ENCODE measurements at places on chromosomes 2 and 18.

DNA sequence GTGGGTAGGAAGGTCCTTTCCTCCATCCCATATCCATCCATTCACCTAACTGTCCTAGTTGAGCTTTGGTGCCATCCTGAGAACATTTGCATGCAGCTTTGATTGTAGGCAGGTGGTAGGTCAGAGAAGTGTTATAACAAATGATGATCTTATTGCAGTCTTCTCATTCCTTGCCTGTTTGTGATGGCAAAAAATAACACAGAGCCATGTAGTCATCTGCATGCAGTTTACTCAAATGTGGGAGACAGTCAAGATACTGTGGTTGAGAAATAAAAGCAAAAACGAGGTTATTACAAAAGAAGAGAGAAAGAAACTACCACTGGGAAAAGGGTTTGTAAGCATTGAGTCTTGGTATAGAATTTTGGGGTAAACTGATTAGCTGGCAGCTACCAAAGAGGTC, 66.3 kb downstream of the AOX1 start:
- DNase-seq: no peak

GRCh38 chr18:42333558-42333957, 378.5 kb downstream of the PIK3C3 start:
- no peak for DNase-seq

GRCh38 chr18:63073481-63073880, 246.1 kb downstream of the BCL2 start:
- peak; percentile 75 for DNase-seq

GRCh38 chr2:58667137-58667774, 426.1 kb upstream of the FANCL start:
- DNase-seq: no peak

DNA sequence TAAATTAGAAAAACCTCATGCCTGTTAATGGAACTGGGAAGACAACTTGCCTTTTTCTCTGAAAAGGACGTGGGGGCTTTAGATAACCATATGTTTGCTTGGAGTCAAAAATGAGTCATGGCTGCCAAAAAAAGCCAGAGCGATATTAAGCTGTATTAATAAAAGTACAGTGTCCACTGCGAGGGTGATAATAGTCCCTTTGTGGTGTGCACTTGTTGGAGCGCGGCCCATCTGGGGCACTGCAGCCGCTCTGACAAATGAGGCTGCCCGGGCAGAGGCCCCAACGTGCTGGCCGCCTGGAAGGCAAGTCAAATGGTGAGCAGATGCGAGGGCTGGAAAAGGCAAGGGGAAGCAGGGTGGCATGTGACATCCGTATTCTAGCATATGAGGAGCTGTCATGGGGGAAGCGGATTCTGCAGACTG, 103.3 kb upstream of the NCK2 start:
- DNase-seq: no peak

GRCh38 chr2:119257198-119257597, 33.6 kb downstream of the STEAP3 start:
- DNase-seq: no peak

DNA sequence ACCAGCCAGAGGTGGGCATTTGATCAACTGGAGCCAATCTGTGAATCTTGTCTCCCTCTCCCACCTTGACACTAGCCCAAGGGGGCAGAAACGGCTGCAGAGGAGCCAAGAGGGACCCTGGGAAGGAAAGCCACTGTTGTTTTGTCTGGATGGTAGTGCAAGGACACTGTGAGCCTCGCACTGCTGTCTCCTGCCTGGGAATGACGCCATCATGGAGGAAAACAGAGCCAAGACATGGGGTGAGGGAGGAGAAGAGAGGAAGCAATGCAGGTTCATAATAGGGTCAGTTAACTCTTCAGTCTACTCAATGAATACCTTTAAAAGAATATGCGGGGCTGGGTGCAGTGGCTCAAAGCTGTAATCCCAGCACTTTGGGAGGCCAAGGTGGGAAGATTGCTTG, 231.1 kb upstream of the AGAP1 start:
- no peak for DNase-seq

DNA sequence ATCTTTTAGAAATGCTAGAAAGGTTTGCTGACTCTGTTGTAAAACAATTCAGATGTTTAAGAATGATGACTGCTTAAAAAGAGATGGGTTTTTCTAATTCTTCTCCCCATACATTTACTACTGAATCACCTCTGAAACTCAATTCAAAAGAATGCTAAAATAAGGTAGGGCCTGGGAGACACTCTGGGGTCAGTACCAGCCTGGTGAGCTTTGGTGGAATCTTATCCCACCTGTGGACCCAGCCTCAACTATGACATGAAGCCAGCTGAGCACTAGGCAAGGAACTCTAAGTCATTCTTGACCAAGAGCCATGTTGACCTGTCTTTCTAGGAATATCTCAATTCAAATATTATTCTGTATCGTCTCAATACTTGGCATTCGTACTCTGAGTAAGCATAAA, 44.3 kb downstream of the IWS1 start:
- DNase-seq: no peak

DNA sequence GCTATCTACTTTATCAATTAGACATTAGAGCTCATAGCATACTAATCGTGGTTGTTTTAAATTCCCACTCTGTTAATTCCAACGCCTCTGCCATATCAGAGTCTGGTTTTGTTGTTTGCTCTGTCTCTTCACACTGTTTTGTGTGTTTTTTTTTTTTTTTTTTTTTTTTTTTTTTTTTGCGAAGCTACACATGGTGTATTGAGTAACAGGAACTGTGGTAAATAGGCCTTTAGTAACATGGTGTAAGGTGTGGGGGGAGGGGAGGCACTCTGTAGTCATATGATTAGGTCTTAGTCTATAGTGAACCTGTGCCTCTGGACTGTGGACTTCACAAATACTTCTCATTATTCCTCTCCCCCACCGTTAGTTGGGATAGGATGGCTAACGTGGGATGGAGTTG, 370.7 kb upstream of the RAB12 start:
- DNase-seq: no peak

DNA sequence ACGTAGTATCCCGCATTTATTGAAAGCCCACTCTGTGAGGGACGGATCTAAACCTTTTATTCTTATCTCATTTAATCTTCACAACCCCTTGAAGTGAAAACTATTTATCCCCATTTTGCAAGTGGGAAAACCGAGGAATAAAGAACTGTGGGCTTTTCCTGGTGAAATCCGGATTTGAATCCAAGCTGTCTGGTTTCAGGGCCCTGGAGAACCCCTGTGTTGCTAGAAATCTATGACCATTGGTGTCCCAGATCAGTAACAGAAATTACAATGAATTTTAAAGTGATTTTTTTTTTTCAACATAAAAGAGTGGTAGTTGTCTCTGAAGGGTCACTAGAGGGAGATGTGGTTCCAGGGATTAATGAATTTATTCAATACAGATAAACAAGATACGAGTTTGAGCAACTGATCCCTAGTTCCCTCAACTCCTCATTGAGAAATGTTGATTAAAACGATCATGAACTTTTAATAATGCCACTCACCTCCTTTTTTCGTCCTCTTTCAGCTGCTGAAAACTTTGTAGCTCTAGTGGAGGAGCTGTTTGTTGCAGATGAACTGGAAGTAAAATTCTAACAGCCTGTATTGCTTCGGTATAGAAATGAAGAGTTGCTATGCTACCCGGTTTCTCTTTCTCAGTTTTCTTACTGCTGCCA, 940 bp downstream of the XRCC5 start:
- DNase-seq: peak; percentile 15

DNA sequence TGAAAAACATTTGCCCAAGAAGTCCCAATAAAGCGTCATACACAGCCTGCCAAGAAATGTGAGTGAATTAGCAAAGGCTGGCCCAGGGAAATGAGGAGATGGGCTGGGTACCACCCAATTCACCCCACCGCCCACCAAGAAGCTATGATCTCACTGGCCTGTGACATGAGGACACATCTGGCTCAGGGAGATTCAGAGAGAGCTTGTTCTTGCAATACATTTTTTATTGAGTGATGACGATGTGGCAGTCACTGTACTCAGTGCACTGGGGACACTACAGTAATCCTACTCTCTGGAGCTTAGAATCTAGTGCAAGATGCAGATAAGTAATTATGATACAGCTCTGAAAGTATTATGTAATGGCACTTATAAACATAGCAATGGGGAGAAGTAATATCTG, 64.6 kb upstream of the IGFBP2 start:
- no peak for DNase-seq

DNA sequence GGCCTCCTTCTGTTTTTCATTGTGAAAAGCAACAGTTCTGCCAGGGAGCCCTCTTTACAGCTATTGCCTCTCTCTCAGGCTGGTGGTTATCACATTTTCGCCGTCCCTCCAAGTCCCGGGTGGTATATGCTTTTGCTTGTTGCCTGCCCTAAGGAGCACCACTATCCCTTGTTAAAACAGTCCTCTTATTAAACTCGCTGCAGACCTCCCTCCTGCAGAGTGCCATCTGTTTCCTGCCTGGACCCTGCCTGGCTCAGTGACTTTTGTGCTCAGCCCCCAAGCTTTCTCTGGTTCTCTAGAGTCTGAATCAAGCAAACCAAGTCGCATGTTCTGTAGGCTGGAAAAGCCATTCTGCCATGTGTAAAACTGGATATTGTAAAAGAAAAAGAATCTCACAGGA, 72.1 kb upstream of the FHL2 start:
- no peak for DNase-seq

DNA sequence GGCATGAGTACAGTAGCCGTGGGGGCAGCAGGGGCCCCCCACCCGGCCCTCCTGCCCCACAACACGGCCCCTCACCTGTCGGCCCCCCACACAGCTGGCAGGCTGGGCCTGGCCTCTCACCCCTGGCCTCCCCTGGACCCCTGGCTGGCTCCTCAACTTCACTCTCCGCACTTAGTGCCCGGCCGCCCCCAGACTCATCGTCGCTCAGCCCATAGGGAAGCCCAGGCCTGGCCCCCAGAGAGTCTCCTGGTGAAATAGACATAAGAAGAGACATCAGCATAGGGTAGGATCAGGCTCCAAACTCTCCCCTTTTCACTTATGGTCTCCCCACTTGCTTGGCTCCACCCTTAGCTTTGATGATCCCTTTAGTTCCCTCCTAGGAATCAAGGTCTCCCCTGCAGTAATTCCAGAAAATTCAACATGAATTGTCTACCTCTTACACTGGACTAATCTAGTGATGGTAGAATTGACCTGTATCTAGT, 1.7 kb downstream of the ZNF513 start:
- no peak for DNase-seq

DNA sequence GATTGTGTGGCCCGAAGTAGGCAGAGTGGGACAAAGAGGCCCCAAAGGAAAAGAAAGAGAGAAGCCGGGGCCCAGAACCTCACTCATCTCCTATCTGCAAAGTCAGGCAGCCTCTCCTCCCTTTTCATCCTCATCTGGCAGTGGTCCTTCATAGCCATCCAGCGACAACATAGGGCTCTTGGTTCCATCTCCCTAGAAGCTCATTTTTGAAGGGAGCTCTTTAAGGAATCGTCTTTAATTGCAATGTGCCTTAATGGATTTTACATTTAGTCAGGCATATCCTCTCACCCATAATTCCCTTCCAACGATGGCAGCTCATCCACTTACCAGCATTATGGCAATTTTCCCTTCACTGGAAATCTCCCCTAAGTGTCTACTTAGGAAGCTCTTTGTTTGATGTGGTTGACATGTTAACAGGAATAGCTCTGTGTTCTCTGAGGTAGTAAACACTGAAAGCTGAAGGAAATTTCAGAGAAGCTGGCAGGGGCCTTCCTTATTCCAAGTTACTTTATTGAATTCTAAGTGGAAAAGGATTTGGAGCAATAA, 780.6 kb downstream of the TSN start:
- DNase-seq: no peak

- DNase-seq: no peak
Observed at GRCh38 chr2:238069021-238069709, 8.4 kb downstream of the SCLY start.

DNA sequence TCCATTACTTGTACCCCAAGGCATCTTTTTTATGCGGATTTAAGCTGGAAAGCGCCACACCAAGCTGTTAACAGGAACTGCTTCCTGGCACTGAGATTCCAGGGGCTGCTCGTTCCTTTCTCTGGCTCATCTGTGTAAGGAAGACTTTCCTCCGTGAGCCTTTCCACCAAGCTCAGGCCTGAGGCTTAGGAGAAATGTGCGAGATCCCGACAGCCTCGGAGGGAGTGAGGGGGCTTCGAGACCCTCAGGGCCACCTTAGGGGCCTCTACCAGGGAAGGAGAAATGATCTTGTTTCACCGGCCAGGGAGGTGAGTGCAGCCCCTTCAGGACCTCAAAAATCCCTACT, 17.1 kb downstream of the B3GNT7 start:
- DNase-seq: no peak

DNA sequence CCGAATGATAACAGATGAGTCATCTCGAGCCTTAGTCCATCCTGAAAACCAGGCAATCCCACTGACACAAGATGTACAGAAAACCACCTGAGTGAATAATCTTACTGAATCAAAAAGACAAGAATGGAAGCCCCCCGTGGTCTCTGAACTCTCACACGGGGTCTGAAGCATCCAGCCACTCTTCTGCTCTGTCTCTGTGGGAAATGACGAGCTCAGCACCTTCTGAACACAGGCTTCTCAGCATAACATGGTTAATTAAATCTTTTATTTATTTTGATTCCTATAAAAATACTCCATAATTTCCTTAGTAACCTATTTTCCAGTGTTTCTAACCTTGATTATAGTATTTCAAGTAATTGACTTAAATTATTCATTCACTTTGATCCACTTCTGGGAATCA, 203.7 kb downstream of the TMEM163 start:
- DNase-seq: no peak

- DNase-seq: peak; percentile 72
Observed at GRCh38 chr2:134460583-134460998, 206.7 kb downstream of the MGAT5 start.

DNA sequence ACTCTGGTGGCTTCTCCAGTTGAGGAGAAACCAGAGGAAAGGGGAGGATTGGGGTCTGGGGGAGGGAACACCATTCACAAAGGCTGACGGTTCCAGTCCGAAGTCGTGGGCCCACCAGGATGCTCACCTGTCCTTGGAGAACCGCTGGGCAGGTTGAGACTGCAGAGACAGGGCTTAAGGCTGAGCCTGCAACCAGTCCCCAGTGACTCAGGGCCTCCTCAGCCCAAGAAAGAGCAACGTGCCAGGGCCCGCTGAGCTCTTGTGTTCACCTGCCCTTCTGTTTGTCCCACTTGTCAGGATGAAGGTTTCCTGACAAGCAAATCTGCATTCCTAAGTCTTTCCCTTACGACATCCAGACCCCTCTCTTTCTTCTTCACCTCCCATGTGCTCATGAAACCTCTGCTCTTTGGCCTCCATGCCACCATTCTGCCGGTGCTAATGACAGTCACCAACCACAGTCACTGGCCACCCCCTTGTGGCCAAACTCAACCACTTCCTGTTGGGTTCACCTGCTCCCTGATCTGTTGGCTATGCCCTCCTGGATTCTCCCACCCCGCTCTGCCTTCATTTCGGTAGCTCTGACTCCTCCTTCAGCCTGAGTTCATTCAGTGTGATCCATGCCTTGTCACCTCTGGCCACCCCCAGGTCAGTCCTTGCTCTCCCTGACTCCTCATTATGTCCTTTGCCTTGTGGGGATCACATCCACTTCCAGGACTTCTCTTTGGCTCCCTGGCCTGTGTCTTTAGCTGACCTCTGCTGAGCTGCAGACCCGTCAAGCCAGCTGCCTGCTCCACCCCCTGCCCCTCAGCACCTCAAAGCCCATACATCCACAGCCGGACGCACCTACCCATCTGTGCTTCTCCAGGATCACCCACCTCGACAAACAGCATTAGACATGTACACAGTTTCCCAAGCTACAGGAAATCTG, 17.6 kb downstream of the EMX1 start:
- DNase-seq: peak; percentile 60

All from T47D (cell line).